ENCODE measurements at places on chromosomes 16 and 17.

DNA sequence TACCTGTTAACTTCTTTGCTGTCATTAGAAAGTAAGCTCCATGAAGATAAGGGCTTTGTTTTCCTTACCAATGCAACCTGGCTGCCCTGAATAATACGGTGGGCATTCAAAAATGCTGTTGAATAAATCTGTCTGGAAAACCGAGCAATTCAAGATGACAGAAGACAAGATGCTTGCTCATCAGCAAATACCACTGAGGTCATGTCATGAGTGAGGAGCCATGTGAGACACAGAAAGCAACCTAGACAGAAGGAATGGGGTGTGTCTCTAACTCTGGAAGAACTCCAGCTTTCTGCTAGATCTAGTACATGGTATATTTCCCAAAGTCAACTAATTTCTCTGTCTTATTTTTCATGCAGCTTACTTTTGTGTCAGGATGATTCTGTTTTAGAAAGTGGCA, 64.2 kb downstream of the STH start:
- no peak for DNase-seq

DNA sequence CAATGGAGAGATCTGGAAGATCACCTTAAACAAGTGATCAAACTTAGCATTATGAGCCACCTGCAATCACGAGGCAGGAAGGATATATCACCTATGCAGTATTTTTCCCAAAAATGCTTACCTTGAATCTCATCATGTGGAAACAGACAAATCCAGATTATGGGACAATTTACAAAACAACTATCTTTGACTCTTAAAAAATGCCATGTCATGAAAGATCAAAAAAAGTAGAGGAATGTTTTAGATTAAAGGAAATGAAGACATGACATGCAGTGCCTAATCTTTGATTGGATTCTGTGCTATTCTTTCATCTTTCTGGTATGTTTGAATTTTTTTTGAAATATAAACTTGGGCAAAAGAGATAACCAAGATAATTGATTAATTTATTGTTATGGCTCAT, 95.9 kb downstream of the KPNA2 start:
- no peak for DNase-seq

- DNase-seq, result no peak
Measured at GRCh38 chr17:21077281-21077680, 34.5 kb upstream of the USP22 start.

DNA sequence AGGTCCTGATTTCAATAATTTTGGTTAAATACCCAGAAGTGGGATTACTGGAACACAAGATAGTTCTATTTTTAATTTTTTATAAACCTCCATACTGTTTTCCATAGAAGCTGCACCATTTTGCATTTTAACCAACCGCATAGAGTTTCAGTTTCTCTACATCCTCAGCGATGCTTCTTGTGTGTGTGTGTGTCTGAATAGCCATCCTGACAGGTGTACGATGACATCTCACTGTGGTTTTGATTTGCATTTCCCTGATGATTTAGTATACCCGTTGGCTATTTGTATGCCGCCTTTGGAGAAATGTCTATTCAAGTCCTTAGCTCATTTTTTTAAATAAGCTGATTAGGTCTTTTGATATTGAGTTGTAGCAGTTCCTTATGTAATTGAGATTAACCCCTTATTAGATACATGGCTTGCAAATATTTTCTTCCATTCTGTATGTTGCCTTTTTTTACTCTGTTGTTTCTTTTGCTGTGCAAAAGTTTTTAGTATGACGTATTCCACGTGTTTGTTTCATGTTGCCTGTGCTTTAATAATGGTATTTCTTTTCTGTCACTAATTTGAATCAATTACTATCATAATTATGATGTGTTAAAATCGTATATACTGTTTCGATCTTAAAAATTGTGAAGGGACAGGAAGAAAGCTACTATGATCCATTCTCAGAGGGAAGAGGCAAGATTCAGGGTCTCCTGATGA, 227.2 kb upstream of the MON1B start:
- no peak for DNase-seq

- DNase-seq, result peak; percentile 80
Measured at GRCh38 chr16:71845639-71846430, at the start of gene ATXN1L. ATXN1L (plus strand) TSS chr16:71845976; CDS start chr16:71849741, 3,765 bp downstream.
